T1000 (cell line): ENCODE measurements at places on chromosomes 2 and 18.

DNA sequence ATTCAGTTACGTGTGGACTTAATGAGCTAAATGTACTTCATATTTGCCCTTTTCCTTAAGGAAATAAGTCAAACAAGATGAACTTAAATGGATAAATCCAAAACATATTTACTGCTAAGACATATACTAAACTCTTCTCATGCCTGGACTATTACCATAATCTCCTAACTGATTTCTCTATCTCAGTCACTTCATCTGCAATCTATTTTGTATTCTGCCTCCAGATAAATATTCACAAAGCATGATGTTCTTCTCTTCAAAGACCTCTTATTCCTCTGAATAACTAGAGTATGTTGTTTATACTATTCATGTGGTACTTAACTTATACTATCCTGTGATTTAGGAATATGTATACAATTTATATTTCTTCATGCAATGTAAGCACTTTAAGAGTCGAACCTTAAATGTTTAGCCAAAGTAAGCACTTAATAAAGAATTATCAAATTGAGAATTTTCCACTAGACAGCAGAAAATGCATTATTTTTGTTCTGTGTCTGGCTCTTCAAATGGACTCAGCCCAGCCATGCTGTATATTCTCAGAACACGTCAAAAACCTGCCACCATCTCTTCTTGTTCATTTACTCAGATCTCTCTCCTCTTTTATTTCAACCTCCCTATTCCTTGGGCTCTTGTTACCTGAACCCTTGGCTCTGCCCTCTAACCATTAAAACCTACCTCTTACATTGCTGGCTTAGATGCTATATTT lies 79.9 kb upstream of the ARHGAP28 start:
- DNase-seq: no peak

- peak; percentile 49 for DNase-seq
Measured at GRCh38 chr2:201363857-201364560, 6.9 kb upstream of the FLACC1 start.

DNA sequence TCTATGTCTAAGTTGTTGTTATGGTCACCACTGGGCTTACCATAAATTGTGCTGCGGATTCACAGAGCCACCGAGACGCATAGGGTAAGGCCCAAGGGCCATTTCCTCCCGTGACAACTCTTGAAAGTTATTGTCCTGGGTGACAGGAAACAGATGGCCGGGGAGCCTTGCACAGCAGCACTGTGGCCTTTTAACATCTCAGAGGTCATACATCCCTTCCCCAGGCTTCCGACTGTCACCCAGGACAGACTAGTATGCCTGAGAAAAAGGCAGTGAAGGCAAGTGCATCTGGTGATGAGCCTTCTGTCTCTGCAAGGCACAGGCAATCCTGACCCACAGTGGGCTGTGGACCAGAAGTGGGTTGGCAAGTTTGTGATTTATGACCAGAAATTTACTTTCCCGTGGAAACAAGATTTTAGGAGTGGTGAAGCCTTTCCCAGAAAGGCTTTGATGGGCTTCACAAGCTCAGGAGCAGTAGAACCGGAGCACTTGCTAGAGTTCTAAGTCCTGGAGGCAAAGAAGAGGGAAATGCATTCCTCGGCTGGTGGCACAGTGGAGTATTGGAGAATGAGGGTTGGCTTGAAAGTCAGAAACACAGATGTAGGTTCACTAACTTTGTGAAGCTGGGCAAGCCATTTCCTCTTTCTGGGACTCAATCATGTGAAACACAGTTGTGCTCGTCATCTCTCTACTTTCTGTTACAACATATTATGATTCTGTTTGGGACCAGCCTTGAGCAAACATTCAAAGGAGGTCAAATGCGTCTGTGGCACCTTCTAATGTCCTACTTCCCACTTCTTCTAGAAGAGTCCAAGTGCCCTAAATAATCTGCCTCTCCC lies 2.0 kb upstream of the CAPN14 start:
- DNase-seq: no peak

DNA sequence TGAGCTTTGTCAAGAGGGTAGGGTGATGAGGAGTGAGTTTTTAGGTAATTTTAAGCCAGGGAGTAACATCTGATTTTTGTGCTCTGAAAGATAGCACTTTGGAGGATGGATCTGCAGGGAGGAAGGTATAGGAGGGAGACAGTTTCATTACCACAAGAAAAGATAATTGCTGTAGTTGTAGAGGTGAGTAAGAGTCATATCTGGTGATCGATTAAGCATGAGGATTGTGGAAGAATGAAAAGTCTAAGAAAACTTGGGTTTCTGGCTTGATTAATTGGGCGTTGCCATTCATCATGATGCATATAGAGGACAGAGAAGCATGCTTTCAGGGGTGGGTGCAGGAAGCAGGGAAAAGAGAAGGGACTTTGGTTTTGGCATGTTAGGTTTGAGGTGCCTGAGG lies 18.5 kb downstream of the KCMF1 start:
- DNase-seq: no peak

DNA sequence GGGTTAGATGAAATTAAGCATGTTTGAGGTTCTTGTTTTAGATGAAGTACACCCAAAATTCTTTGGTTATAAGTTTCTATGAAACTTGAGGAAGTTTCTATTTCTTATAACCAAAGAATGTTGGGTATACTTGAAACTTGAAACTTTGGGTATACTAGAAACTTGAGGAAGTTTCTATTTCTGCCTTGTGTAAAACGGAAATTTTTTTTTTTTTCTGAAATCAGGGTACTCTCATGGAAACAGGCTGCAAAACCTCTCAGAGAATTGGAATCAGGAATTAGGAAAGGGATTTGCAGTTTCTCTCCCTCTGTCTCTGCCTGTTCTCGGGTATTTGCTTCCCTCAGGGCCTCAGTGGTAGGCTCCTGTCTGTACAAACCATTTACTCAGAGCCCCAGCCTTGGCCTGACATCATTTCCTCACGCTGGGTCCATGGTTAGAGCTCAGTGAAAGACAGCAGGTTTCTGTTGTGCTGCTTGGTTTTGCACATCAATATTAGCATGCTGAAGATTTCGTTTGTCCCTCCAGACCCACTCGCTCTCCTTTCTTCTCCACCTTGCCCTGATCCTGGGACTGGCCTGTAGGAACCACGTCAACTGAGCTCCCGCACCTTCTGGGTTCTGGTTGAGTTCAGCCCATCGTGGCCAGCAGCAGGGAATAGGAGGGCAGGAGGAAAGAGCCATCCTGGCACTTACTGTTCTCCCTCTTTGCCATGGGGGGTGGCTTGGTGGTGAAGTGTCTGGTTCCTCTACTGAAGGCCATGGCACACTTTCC lies 106.4 kb downstream of the POLR1A start:
- no peak for DNase-seq

DNA sequence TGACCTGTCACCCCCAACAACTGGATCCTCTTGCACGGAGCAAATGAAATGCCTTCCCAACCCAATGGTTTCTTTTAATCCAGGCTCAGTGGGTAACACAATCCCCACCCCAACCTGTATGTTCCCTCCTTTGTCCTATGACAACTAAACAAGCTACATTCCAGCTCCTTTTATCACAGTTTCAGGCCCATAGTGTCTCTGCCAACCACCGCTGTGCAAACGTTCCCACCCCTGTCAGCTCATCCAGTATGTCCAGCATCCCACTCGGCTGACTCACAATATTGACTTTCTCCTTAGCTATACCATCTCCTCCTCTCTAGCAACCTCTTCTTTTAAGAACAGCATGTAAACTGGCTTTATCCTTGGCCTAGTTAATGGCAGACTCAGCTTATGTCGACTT lies 117.9 kb upstream of the PPP1CB start:
- DNase-seq: no peak

GRCh38 chr2:57465067-57465466 lies 581.5 kb upstream of the VRK2 start:
- DNase-seq: no peak

DNA sequence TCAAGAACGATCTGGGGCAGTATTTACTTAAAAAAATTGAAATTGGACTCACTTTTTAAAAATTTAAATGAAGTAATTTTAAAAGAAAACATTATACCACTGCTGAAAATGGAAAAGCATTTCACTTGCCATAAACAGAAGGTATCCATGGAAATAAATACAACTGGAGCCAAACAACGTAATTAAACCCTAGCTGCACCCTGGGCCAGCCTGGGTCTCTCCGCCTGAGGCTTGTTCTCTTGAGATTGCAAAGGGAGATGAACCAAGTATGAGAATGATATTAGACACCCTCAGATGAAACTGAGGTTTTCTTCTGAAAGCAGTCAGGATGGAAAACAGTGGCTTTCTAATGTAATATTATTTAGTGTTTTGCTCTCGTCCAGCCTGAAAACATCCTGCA lies 264.4 kb downstream of the KCNE4 start:
- no peak for DNase-seq

DNA sequence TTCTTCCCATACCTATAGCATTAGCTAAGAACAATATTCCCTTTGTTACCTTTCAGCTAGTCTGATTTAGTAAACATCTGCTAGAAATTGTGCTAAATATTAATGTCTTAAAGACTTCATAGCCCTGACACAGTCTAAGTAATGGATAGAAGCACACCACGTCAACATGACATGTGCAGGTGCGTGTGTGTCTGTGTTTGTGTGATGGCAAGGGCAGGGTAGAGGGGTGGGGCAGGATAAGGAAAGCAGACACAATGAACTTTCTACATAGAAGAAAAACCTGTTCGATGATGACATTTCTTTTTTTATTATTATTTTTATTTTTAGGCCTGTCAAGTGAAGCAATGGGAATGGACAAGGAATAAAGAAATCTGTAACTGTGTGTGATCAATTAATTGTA lies 223.3 kb downstream of the NOL4 start:
- no peak for DNase-seq

- DNase-seq: no peak
Measured at GRCh38 chr2:48316753-48317750, 212.9 kb upstream of the STON1 start.

- DNase-seq: no peak
Measured at GRCh38 chr2:151771599-151772358, 37.5 kb upstream of the NEB start.

- DNase-seq: no peak
Measured at GRCh38 chr2:170690640-170691039, 24.5 kb upstream of the SP5 start.

- DNase-seq: no peak
Measured at GRCh38 chr18:28043631-28044030, 133.3 kb downstream of the CDH2 start.
